ENCODE measurements at places on chromosomes 2 and 18.
A peak's percentile ranks its signal among the peaks of the same experiment; 100 is the strongest.

- DNase-seq = no peak
These were observed 6.0 kb downstream of the MRPL30 start for GRCh38 chr2:99187011-99187410.

DNA sequence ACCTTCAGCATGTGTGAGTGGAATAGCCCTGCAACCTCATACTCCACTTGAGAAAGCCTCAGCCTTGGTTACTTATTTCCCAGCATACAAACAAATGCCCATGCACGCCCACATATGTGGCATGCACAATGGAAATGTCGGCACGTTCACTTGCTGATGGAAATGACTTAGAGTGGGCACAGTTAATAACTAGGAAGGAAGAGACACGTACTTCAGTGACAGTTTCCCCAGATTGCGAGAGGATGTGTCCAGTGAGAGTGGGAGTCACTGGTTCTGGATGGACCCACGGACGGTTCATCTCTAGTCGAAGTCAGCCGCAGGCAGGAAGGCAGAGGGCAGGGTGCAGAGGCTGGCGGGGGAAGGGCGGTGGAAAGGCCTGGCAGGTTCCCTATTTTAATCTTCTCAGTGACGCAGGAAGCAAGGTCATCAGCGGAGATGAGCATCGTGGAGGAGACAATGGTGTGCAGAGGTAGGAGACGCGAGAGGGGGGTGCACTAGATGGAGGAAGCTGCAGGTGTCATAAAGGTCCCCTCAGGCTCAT is 350.7 kb upstream of the MYT1L start:
- DNase-seq = no peak

DNA sequence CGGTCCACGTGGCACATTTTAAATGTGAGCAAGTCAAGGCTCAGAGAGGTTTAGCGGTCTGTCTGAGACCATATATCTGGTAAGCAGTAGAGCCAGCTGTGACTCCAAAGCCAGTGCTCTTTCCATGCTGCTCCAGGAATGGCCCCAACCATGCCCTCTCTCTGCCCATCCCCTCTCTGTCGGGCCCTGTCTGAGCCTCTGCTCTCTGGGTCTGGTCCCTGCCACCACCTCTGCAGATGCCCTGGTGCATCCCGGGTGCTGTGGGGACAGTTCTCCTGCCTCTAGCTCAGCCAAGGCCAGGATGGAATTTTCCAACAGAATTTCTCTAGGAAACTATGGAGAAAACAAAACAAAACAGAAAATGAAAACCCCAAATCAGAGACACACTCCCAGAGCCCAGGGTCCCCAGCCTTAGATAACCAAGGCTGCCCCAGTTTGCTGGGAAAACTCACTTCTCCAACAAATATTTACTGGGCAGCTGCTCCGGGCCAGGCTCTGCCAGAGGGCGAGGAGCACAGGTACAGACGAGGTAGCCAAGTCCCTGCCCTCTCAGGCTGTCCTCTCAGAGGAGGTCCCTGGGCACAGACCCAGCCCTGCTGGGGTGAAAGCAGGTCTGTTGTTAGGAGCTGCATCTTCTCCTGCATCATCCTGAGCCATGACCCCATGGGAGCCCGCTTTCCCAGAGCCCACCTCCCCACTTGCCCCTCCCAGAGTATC is 9.2 kb downstream of the ADRA2B start:
- no peak for DNase-seq

GRCh38 chr18:76530846-76531245 is 35.8 kb upstream of the ZNF516 start:
- DNase-seq = peak; percentile 100

DNA sequence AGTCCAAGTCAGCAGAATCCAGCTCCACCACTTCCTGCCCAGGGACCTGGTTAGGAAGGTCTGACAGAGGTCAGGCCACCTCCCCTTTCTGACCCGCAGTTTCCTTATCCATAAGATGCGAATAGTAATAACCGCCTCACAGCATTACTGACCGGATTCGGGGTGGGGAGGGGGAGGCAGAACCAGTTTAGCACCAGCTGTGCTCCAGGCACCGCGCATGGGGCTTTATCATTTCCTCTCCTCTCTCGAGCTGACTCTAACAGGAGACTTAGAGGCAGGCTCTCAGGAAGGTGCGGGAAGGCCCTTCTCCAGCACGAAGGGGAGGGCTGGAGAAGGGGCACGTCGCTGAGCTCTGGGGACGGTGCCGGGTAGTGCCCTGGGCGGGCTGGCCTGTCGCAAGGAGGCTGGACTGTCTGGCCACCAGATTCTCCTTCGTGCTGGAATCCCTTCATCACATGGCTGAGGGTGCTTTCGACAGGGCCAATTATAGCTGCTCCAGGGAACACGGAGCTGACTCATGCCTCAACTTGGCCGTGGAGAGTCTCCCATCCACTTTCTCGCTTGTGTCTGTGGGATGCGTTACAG is 5.7 kb downstream of the EHD3 start:
- no peak for DNase-seq

GRCh38 chr2:130726614-130727180 is 2.2 kb upstream of the GPR148 start:
- DNase-seq = no peak
